A549 (cell line): ENCODE measurements at places on chromosomes 16 and 17.

GRCh38 chr16:50188619-50189136 is 35.6 kb downstream of the TENT4B start:
- DNase-seq, result no peak

DNA sequence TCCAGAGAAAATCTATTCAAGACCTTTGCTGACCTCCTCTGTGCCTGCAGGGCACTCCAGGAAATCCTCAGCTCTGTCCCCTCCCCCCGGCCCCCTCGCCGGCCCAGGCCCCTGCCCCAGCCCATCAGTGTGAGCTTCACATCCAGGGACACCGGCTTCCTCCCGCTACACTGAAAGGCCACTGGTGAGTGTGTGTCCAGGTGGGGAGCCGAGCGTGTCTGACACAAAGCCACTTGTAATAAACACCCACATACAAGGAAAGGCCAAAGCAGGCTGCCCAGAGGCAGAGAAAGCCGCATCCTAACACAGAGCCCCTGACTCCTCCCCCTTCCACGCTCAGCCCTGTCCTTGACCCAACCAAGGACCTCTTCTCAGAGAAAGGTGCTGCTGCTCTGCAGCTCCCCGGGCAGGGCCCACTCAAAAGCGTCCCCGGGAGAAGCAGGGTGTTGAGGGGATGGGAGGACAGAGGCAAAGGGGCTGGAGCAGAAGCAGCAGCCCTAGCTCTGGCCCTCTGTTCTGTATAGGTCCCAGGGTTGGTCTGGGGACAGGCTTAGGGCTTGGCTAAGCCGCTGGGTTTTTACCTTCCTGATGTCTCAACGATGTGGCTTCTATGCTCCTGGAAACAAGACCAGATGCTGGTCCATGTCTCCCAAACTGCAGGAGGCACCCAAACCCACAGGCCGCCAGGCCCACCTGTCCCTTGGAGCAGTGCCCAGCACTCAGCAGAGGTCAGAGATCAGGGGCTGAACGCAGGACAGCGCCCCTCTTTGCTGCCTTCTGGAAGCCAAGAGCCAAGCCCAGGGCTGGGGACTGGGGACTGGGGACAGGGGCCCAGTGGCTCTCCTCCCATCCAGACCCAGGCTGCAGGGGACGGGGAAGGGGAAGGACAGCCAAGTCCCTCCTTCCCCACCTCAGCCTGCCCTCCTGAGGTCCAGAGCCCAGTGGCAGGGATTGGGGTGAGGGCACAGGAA is 15.3 kb downstream of the MNT start:
- DNase-seq, result no peak

DNA sequence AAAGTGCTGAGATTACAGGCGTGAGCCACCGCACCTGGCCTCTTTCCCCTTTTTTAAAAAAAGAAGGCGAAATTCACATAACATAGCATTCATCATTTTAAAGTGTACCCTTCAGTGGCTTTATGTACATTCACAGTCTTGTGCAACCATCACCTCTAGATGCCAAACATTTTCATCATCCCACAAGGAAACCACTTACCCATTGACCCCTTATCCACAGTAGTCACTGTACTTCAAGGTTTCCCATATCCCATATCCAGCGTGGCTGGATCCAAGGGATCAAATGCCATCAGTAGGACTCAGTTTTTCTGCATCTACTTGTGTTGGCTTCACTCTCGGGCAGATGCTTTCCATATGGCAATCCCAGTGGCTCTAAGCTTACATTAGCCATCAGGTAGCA is 50.3 kb downstream of the BMERB1 start:
- no peak for DNase-seq

DNA sequence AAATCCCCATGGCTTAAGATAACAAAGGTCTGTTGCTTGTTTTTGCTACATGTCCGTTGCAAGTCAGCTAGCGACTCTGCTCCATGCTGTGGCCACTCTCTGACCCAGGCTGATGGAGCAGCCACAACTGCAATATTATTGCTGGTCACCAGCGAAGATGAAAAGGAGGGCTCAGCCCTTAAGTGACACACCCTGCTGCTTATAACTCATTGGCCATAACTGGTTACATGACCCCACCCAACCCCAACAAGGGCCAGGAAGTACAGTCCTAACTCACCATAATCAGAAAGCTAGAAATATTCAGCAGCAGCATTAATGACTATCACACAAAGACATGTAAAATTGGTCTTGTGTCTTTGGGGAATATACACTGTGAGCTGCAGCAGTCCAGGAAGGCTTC is 224.3 kb downstream of the SOX9 start:
- no peak for DNase-seq

- DNase-seq, result no peak
Observed at GRCh38 chr16:64532117-64532516, 589.7 kb downstream of the CDH11 start.

GRCh38 chr17:29363716-29364115 is 26.4 kb upstream of the TAOK1 start:
- no peak for DNase-seq

DNA sequence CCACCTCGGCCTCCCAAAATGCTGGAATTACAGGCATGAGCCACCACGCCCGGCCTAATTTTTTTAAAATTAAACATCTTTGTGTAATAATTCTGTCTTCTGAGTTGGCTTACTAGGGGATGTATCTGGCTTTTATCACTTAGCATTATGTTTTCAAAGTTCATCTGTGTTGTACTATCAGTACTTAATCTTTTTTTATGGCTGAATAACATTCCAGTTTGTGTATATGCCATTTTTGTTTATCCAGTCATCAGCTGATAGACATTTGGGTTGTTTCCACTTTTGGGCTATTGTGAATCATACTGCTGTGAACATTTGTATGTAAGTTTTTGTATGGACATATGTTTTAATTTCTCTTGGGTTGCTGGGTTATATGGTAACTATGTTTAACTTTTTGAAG is 69.0 kb downstream of the CHD9 start:
- DNase-seq, result no peak

DNA sequence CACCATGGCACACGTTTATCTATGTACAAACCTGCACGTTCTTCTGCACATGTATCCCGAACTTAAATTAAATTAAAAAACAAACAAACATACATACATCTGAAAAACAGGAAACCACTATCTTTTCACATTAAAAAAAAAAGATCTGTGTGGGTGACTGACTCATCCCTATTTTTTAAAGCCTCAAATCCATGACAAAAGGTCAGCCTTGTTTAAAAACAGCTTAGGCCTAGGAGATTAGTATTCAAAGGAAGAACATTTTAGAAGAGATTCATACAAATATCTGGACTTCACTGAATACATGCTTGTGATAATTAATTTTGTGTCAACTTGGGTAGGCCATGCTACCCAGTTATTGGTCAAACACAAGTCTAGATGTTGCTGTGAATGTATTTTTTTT is 4.7 kb upstream of the PRKAR1A start:
- DNase-seq, result no peak

DNA sequence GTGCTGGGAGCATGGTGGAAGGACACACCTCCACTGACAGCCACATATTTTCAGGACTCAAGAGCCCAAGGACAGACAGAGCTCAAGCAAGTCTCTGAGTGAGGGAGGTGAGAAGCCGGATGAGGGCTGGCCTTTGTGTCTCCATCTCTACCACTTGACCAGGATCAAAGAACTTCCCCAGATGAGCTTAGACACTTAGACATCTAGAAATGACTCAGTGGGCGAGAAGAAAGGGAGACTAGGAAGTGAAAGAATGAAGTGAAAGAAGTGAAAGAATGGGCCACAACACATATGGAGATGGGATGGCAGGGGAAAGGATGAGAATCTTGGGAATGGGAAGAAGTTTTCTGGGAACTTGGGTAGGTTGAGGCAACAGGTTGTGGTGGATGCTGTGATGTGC is 274.9 kb upstream of the CCL2 start:
- no peak for DNase-seq

GRCh38 chr16:83730812-83731211 is 77.0 kb upstream of the HSBP1 start:
- DNase-seq, result no peak
